COLO829 (cell line): ENCODE measurements at places on chromosomes 6 and 20.

DNA sequence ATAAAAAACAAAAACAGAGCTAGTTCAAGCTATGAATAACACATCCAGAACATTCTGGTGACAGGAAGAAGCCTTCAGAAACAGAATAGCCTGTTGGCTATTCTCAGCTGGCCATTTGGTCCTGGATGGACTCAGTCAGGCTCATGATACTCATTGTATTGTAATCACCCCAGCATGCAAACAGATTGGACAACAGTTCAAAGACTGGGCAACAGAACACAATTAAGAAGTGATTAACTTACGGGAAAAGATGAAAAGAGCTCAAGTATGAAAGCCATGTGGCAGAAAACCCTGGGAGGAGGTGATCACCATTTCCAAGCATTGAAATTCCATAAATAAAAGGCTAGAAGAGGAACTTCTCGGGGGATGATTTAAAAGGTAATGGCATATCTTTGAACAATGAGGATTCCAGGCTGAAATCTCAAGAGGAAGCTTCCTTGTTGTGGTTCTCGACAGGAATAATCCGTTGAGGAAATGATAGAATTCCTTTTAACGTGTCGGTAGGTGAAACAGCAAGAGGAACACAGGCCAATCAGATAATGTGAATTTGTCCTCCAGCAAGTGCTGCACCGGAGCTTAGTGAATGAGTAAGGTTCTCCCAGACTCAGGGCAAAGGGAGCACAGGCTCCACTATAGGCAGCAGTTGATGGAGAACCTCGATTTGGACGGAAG is 172.4 kb downstream of the BCAS1 start:
- no peak for DNase-seq

- DNase-seq: peak; percentile 56
These were observed at the start of gene CEP85L for GRCh38 chr6:118651282-118652050. CEP85L (minus strand) TSS chr6:118651591; CDS start chr6:118651269, 322 bp downstream.

DNA sequence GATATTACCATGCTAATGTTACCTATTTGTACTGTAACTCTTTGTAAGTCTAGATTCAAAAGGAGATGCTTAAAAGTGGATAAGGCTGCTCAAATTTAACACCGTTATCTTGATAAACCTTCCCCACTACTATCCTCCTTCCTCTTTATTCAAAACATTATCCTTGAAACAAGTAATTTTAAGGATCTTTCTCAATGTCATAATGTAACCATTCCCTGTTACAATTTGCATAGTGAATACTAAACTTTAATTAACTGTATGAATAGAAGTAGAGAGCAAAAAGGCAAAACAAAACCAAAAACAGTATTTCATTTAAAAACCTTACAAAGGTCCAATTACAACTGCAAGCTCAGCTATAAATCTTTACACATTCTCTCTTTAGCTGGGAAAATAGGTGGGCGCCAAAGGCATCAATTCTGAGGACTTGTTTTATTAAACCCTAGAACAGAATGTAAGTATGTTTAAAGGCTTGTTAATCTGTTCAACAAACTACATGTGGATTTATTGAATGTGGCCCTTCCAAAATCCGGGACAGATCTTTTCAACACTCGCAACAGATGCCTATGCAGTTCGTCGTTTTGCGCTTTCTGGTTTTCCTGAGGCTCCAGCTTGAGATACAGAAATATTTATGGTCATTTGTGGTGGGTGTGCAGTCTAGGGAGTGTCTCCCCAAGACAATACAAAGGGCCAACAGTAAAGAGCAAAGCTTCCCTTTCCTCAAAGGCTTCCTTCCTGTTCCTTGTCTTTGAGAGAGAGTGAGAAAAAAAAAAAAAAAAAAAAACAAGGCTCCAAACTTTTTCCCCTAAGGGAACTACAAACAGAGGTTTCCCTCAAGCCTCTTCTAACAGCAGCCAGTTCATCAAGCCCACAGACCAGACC is 15.1 kb downstream of the KIF13A start:
- no peak for DNase-seq

- DNase-seq: no peak
These were observed 414.7 kb downstream of the PTPRT start for GRCh38 chr20:42775037-42775436.

GRCh38 chr6:30881392-30882203 is 2.7 kb upstream of the DDR1 start:
- no peak for DNase-seq

GRCh38 chr6:168884646-168885086 is 369.0 kb downstream of the THBS2 start:
- peak; percentile 70 for DNase-seq

- no peak for DNase-seq
These were observed 221.0 kb downstream of the NFATC2 start for GRCh38 chr20:51321343-51322163.

- DNase-seq: peak; percentile 79
These were observed 86.5 kb downstream of the LYRM4 start for GRCh38 chr6:5174244-5174643.

- no peak for DNase-seq
These were observed 233.6 kb downstream of the TTLL2 start for GRCh38 chr6:167558246-167559177.

DNA sequence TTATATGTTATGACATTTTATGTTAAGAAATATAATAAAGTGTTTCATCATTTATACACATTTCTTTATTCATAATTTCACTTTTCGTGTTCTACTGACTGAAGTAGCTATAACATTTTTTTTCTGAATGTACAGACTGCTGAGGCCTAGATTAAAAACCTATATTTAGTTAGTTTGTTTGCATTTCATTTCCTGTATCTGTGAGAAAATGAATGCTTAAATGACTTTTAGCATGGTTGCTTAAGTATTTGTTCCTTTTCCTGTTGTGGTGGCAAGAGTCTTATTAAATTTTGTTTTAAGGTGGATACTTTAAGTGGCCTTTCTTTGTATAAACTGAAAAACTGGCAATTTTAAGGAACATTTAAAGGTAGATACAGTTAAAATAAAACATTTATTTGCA is 779.7 kb upstream of the MAN1A1 start:
- no peak for DNase-seq

DNA sequence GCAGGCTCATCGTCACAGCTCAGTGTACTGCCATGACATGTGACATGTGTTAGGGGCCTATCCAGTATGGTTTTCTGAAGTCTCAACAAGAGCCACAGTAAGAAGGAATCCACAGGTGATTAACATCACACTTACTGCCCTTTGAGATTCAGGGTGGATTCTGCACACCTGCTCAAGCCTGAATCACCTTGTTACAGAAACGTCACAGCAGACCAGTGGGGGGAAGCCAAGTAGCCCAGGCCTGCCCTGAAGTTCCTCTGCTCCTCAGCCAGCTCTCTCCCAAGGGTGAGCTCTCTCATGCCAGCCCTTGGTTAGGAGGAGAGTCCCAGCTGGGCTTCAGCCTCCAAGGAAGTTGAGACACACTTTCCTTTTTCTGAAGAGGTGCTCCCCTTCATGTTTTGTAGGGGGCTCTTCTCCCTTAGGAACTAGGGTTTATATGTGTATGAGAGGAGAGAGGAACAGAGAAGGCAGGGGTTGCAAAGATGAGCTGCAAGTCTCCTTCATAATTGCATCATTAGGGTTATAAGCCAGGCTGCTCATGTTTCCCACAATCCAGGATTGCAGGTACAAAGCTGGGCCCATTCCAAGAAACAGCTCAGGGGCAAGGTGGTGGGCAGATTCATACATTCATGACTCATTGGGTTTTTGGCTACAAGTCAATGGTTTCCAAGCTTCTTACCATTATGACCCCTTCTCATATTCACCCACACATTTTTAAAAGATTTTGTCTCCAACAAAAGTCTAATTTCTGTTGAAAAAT is 11.6 kb downstream of the GSS start:
- DNase-seq: no peak

DNA sequence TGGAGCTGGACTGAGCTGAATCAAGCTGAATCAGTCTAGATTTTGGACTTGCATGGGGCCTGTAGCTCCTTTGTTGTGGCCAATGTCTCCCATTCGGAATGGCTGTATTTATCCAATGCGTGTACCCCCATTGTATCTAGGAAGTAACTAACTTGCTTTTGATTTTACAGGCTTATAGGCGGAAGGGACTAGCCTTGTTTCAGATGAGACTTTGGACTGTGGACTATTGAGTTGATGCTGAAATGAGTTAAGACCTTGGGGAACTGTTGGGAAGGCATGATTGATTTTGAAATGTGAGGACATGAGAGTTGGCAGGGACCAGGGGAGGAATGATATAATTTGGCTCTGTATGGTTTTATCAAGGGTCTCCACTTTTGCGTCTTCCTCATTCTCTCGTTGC is 3.0 kb upstream of the TMEM170B start:
- no peak for DNase-seq

DNA sequence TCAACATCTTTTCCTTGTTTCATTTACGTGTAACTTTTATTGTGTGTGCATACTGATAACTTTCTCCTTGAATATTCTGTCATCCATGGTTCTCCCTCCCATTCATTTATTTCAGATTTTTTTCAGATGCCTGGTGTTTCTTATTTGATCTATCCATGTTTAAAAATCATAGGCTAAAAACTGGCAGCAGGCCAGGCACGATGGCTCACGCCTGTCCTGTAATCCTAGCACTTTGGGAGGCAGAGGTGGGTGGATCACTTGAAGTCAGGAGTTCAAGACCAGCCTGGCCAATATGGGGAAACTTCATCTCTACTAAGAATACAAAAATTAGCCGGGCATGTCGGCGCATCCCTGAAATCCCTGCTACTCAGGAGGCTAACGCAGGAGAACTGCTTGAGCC is 31.1 kb downstream of the ABT1 start:
- DNase-seq: no peak

- DNase-seq: peak; percentile 46
These were observed 50.5 kb upstream of the PAK5 start for GRCh38 chr20:9889270-9889981.

DNA sequence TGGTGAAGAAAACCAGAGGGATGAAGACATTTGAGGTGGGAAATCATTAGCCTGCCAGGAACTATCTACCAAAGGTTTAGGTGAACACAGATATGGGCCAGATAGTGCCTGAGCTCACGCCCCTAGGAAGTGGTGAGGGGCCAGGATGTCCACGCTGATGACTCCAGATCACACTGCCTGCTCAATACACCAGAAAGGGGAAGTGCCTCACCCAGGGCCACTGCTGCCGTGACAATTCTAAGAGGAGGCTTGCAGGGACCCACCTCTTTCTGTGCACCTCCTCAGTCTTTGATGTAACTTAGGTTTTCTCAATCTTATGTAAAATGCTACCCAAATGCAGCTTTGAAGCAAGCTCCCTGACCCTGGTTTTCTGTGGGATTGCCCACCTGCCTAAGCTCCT is 5.4 kb upstream of the RAB44 start:
- no peak for DNase-seq

DNA sequence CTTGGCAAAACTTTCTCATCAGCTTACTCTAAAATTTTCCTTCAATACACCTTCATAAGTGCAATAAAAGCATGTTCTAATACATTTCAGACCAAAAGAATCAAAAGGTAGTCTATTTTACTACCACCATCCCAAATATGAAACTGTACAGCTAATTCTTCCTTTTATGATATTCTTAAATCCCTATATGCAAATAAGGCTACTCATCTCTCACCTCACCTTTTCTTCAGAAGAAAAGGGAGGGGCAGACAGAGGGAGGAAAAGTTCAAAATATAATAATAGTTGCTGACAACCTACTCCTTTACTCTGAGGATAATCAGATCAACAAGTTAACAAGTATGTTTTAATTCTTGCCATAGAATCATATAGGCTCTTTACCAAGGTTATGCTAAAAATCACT is 7.4 kb downstream of the C6orf120 start:
- DNase-seq: no peak

DNA sequence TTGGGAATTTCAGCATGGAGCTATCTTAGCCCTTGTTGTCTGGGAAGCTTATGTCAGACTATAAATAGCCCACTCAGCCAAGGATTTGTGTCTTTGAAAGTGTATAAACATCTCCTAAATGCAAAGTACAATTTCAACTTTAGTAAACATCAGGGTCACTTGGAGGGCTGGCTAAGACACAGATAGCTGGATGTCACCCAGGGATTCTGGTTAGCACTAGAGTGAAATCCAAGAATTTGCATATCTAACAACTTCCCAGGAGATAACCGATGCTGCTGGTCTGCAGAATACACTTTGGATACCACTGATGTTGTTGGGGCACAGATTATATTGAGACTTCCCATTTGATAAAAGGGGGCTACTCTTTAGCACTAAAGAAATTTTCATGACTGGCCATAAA is 130.9 kb downstream of the PAX1 start:
- DNase-seq: no peak

- no peak for DNase-seq
These were observed 4.6 kb upstream of the SFT2D1 start for GRCh38 chr6:166346965-166347364.

- no peak for DNase-seq
These were observed 267.9 kb downstream of the CLVS2 start for GRCh38 chr6:123263981-123264380.

- DNase-seq: peak; percentile 69
These were observed 36.9 kb downstream of the ARHGAP18 start for GRCh38 chr6:129672881-129673631.

- no peak for DNase-seq
These were observed 34.3 kb downstream of the ISM1 start for GRCh38 chr20:13255356-13255755.

- DNase-seq: peak; percentile 13
These were observed 14.7 kb upstream of the SIM1 start for GRCh38 chr6:100479179-100480035.

- no peak for DNase-seq
These were observed 100.5 kb upstream of the BTN3A2 start for GRCh38 chr6:26264547-26264946.

DNA sequence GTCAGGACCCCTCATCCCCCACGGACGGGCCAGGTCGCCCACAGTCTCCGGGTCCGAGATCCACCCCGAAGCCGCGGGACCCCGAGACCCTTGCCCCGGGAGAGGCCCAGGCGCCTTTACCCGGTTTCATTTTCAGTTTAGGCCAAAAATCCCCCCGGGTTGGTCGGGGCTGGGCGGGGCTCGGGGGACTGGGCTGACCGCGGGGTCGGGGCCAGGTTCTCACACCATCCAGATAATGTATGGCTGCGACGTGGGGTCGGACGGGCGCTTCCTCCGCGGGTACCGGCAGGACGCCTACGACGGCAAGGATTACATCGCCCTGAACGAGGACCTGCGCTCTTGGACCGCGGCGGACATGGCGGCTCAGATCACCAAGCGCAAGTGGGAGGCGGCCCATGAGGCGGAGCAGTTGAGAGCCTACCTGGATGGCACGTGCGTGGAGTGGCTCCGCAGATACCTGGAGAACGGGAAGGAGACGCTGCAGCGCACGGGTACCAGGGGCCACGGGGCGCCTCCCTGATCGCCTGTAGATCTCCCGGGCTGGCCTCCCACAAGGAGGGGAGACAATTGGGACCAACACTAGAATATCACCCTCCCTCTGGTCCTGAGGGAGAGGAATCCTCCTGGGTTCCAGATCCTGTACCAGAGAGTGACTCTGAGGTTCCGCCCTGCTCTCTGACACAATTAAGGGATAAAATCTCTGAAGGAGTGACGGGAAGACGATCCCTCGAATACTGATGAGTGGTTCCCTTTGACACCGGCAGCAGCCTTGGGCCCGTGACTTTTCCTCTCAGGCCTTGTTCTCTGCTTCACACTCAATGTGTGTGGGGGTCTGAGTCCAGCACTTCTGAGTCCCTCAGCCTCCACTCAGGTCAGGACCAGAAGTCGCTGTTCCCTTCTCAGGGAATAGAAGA is 978 bp downstream of the HLA-A start:
- DNase-seq: no peak
